ENCODE measurements at places on chromosomes 13 and 19.

DNA sequence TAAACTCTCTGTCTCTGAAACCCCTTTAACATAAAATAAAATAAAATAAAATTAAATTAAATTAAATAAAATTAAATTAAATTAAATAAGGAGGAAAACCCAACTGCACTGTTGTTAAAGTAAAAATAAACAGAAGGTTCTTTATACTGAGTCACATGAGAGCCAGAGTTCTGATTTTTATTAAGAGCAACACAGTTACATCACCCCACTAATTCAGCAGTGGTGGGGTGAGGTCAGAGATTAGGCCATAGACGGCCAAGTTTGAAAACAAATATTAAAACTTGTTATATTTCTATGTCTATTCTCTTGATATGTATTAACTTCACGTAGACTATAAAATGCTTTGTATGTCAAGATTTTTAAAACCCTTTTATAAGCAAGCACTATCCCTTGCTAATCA, 59.5 kb downstream of the MYCBP2 start:
- DNase-seq, result peak; percentile 64

DNA sequence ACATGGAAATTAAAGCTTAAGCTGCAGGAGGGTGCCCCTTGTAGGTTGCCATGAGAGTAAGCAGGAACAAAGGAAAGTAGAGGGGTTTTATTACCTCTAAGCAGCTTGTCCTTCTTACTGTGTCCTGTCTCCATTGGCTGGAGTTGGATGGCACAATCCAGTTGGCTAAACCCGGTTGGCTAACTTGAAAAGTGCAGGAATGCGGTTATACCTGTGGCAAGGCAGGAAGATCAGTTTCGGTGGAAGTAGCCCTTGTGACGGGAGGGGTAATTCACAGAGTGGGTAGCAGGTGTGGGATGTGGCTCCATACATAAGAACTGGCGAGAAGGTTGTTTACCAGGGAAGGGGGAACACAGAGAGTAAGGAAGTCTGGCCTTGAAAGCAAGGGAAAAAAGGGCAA, 3.2 kb downstream of the ZNF726 start:
- DNase-seq, result no peak

DNA sequence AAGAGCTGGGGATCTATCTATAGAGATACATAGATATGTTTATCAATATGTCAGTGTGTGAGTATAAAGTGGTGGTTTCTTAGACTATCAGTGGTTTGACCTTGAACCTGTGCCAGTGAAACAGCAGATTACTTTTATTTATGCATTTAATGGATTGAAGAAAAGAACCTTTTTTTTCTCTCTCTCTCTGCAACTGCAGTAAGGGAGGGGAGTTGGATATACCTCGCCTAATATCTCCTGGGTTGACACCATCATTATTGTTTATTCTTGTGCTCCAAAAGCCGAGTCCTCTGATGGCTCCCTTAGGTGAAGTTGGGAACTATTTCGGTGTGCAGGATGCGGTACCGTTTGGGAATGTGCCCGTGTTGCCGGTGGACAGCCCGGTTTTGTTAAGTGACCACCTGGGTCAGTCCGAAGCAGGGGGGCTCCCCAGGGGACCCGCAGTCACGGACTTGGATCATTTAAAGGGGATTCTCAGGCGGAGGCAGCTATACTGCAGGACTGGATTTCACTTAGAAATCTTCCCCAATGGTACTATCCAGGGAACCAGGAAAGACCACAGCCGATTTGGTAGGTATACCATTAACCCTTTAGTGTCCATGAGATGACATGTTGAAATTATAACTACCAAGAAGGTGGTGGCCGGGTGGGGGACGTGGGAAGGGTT, 880 bp downstream of the FGF9 start:
- no peak for DNase-seq

DNA sequence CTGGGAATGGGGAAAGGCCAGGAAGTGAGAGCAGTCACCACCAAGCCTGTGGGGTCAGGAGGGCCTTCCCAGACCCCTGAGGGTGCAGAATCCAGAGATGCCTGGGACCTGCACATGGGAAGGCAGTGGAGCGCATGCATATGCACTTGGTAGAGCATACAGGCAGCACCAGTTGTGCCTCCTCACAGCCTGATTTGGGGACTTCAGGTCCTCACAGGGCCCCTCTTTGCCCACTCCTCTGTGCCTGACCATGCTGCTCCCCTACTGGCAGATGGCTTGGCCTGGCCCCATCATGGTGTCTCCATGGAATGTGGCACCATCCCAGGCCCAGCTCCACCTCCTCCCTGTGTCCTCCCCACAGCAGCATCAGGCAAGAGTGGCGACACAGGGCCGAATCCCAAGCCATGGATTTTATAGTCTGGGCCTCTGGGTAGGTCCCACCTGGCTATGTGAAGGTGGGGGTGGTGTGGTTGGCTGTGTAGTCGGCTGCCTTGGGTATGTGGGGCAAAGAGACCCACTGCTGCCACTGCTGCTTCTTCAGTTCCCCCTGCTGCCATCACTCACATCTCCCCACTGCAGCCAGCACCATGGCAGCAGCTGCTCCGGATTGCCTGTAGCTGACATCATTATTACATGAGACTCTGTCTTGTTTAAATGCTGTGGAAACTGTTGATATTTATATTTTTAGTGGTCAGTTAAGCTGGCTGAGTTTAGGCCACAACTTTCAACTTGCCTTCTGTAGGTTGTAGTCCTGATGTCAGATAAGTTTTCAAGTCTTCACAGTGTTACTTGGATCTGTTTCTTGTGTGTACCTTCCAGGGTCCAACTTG, 247.0 kb downstream of the GPC6 start:
- no peak for DNase-seq

DNA sequence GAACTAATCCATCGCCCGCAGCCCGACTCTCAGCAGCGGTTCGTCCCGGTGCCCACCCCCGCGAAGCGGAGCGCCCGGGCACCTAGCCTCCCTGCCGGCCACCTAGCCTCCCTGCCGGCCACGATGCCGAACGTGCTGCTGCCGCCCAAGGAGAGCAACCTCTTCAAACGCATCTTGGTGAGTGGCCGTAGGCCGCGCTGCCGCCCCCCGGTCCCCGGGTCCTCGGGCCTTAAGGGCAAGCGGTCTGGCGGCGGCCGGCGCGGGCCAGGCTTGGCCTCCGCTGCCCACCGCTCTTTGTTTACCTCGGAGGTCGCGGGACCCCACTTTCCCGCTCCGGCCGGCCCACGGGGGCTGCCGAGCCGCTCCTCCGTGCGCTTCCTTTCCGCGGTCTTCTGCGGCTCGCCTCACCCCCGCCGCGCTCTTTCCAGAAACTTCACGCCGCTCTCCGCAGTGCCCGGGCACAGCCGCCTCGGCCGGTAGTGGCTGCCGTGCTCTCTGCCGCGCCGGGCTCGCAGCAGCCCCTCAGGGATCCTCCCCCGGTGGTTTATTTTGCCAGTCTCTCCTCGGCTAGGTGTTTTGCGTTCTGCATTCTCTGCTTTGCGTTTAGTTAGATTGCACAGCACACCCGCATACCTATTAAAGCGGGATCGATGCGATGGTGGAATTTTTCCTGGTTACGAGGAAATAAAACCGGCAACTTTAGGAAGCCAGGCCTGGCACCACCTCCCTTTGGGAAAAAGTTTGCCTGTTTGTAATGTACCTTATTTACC, 524 bp downstream of the NAA16 start:
- DNase-seq, result no peak

All from fibroblast of mammary gland (primary cell).